T-helper 2 cell (primary cell): ENCODE measurements at places on chromosomes 12 and 14.

DNA sequence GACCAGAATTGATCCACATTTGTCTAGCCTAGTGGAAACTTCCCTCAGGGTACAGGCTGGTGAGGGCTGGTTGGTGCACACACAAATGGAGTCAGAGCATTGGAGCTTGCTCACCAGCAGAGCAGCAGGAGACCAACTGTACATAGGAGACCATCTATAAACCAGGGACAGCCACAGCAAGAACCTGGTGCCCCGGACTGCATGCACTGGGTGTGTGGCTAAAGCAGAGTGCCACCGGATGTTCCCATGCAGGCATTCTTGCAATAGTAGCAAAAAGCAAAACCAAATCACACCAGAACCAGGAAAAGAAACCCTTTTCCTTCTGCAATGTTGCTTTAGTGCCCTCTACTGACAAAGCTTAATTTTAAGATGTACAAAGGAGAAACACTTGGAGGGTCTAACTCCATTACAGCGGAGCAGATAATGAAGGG lies 136.4 kb downstream of the MDGA2 start:
- DNase-seq = no peak

DNA sequence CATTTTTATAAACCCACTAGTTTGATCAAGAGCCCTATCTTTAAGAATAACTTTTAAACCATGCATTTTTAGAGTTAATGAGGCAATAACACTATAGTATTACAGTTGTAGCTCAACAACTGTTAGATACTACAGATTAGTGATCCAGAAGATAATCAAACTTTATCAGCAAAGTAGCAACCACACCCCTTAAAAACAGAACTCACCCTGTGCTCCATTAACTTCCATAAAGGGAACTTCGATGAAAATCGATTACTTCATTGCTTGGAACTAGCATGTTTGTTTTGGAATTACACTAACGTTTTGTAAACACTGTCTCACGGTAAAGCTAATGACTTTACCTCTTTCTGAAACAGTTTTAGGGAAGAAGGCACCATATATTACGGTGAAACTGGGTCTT lies 1.4 kb downstream of the SGPP1 start:
- DNase-seq = no peak

- no peak for DNase-seq
Measured at GRCh38 chr12:113475451-113476175, 3.9 kb upstream of the LHX5 start.

DNA sequence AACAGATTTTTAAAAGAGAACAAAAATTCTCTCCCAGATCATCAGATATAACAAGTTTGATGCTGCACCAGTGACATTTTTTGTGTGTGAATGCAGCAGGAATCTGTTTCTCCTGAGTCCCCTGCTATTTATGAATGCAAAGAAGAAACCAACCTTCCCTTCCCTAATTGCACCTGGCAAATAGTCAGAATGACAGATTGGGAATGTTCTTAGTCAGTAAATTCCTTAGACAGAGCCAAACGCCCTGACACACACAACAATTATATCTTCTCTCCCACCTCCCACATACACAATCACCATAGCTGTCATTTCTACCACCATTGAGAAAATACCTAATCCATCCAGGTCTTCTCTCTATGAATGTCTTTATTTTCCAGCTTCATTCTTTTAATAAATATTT lies 174.4 kb downstream of the ALG10B start:
- no peak for DNase-seq

- no peak for DNase-seq
Measured at GRCh38 chr12:51392556-51393237, 1.5 kb upstream of the GALNT6 start.

- no peak for DNase-seq
Measured at GRCh38 chr14:68502230-68502629, 290.6 kb downstream of the ZFP36L1 start.
